ENCODE measurements at places on chromosomes 16 and 17.

GRCh38 chr16:11687601-11688519, 19.6 kb downstream of the SNN start:
- DNase-seq = no peak

DNA sequence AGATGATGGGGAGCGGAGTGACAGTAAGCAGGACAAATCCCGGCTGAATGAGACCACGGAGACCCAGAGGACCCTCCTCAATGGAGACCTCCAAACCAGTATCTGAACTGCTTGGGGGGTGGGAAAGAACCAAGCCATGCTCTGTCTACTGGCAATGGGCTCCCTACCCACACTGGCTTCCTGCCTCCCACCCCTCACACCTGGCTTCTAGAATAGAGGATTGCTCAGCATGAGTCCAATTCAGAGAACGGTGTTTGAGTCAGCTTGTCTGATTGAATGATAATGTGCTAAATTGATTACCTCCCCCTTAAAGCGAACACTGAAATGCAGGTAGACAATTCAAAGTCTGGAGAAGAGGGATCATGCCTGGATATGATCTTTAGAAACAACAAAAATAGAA, 5.5 kb downstream of the SSTR2 start:
- DNase-seq = no peak

- no peak for DNase-seq
Measured at GRCh38 chr16:77647726-77648125, 74.6 kb upstream of the NUDT7 start.

- no peak for DNase-seq
Measured at GRCh38 chr16:64627288-64627687, 494.6 kb downstream of the CDH11 start.

DNA sequence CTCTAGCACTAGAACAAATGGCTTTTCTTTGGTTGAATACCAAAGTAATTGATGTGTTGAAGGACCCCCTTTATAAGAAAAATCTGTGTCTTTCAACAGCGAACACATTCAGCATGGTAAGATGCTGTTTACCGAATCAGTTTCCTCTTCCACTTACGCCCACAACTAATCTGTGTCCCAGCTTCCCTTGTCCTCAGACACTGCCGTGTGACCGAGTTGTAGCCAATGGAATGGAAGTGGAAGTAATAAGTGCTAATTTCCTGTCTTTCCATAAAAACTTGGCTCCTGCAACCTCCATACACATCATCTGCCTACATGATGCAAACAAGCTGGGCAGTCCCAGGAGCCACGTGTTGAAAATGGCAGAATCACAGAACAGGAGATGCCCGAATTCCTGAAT, 10.4 kb downstream of the CDIPT start:
- DNase-seq = no peak

GRCh38 chr16:275041-275641, 603 bp downstream of the RGS11 start:
- DNase-seq = no peak

- DNase-seq = peak; percentile 34
Measured at GRCh38 chr17:76404256-76404655, 19.8 kb downstream of the SPHK1 start.

DNA sequence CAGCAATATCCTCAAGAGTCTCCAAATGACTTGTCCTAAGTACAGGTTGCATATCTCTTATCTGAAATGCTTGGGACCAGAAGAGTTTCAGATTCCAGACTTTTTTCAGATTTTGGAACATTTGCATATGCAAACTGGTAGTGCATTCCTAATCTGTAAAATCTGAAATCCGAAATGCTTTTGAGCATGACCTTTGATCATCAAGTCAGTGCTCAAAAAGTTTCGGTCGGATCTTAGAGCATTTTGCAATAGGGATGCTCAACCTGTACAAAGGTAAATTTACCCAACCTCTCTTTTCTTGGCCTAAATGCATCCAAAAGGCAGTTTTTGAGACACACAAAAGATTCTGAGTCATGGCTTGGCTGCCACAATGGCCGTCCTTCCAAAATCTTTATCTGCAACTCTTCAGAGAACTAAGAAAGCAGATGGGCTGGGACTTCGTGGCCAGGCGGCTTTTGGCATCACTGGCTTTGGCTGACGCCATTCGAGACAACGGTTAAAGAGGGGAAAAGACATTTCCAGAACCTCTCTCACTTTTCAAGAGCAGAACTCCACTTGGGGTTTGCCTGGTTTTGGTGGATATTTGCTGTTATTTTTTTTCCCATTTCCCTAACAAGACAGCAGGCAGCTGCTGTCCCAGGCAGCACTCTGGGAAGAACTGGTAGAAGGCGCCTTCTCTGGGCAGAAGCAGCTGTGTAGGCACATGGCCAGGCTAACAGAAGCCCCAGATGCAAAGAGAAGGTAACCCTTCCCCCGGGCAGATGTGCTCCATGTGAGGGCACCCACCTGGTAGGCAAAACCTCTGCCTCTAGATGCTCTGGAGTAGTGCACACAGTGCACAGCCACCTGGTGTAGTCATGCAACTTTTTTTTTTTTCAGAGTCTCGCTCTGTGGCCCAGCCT, 8.9 kb downstream of the CPPED1 start:
- peak; percentile 77 for DNase-seq

DNA sequence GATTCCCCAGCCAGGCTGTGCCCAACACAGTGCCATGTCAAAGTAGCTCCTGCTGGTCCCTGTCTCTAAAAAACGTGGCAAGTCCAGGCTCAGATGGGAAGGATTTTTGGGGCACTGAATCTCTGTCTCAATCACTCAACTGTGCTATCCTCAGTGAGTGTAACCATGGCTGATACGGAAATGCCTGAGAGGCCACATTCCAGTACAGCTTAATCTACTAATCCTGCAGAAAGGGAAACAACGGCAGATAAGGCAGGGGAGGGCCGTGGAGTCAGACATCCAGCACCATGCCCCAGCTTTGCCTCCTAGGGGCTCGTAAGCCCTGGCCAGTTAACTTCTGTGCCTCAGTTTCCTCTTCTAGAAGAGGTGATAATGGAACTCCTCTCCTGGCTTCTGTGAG, 251.7 kb downstream of the CPPED1 start:
- no peak for DNase-seq

GRCh38 chr17:77957235-77957856, 1.2 kb upstream of the TNRC6C start:
- DNase-seq = no peak

DNA sequence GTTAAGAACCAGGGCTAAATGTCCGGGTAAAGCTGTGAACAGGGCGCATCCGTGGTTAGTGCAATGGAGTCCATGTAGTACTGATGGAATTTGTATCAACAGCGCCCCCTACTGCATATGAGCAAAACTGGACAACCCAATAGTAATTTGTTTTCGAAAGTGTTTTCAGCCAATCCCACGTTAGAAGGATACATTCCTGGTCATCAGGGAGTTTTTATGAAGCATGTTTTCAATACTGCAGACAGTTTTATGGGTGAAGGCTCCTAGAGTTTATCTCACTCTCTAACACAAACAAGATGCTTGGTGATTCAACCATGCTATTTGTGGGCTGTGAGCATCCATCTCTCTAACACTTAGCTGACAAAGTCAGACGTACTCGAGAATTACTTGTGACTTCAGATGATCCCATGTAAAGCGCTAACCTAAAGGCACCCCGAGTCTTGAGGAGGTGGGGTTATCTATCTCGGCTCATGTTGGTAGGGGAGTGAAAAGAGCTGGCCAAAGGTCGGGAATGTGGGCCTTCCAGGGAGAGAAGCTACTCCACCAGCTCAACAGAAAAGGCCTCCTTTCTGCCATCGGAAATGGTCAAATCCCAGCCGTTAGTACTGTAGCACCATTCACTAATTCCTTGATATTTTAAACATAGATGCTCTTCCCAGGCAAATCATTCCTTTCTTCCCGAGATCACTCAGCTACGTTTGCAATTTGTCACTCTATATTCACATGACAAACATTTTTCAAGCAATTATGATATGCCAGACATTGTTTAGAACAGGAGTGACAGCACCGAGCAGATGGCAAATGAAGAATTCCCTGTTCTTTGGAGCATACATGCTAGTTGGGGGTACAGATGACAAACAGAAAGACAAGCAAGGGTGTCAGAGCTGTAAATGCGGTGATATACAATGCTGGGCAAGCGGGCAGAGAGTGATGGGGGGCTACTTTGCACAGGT, 46.9 kb upstream of the HNF1B start:
- no peak for DNase-seq

GRCh38 chr17:67200727-67201301, 44.2 kb downstream of the HELZ start:
- no peak for DNase-seq

- DNase-seq = no peak
Measured at GRCh38 chr16:1535391-1536291, 2.2 kb downstream of the TMEM204 start.

Data from Right ventricle myocardium superior (tissue), 1 donor.